Caco-2 (cell line): ENCODE measurements at places on chromosomes 3 and 15.
A peak's percentile ranks its signal among the peaks of the same experiment; 100 is the strongest.

- DNase-seq = no peak
These were observed 441 bp upstream of the UCN2 start for GRCh38 chr3:48564022-48564421.

- no peak for DNase-seq
These were observed 921 bp downstream of the LMLN start for GRCh38 chr3:197960694-197961581.

DNA sequence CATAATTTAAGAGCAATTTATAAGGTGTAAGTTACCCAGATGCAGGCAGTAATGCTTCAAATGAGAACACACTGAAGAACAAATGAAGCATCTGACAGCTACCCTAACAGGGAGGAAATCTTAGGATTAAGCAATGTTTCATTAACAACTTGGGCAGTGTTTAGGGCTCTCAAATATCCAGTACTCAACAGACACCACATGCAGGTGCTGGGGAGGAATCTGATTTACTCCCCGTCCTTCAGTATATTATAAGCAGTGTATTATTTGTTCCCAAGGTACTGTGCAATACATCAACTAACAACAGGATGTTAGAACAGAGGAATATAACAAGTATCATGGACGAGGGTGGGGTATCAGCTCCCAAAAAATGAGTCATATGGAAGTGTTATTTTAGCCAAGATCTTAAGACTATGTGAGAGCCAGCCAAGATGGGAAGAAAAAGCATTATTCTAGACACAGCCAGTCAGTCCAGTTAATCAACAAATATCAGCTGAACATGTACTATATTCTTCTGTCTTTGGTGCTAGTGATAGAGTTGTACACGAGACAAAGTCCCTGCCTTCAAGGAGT, 20.4 kb downstream of the BTBD1 start:
- DNase-seq = no peak

DNA sequence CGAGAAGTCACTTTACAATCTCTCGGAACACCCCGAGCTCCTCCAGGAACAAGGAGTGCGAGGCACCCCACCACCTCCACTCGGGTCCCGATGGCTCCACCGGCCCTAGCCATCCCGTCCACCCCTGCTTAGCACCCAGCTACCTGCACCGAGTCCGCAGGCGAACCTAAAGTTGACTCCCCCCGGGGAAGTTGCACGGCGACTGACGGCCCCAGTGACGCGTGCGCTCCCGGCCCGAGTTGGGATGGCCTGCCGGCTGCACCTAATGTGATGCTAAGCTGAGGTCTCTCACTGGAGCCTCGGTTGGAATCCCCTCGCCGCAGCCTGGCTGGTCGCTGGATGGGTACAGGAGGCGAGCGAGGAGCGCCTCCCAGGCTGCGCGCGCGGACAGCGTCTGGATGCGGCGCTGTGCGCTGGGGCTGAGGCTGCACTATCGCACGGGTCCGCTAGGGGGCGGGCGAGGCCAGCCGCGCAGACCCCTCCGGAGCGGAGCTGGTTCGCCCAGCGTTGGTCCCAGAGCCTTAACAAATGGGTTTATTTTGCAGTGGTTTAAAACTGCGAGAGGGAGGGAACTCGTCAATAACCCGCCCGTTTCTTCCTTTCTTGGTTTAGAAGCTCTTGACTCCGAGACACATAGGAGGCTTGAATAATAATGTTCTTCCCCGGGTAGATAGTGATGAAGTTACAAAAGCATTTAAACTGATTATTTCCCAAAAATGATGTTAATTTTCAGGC, at the start of gene OXTR:
TSS of gene OXTR (minus strand) at position 526 of the 735 bp plus-strand sequence. CDS start 1,426 bp downstream, outside the sequence.
- DNase-seq = peak; percentile 87

DNA sequence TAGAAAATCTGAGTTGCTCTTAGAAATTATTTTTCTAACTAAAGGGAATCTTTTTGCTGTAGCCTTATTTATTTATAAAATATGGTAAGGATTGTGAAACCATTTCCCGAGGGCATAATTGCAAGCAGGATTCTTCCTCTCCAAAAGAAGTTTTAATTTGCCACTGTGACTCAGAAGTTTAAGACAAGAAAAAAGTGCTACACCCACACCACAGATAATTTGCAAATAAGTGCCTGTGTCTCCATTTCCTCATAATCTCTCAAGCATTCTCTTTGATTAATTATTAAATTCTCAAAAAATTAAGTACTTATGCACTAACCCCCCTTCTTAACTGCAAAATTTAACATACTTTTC, 43.6 kb downstream of the RASA2 start:
- no peak for DNase-seq

GRCh38 chr15:48798319-48798718, 12.6 kb downstream of the CEP152 start:
- DNase-seq = no peak

DNA sequence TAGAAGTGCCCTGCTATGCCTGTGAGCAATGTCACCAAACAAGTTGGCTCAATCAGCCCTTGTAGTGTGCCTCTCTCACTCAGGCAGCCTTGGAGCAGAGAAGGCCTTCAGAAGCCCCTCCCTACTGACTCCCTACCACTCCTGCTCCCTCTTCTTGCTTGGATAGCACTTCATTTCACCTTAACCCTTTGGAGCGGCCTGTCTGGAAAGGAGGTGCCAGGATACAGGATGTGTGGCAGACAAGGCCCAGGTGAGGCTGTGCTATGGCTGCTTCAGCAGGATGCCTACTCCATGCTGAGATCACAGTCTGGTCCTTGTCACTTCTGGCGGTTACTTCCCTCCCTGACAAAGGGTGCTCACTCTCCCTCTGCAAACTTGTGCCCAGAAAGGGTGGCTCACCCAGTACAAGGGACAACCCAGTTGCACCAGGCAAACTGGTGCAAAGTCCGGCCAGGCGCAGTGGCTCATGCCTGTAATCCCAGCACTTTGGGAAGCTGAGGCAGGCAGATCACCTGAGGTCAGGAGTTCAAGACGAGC, 1.1 kb downstream of the MON1A start:
- DNase-seq = no peak

DNA sequence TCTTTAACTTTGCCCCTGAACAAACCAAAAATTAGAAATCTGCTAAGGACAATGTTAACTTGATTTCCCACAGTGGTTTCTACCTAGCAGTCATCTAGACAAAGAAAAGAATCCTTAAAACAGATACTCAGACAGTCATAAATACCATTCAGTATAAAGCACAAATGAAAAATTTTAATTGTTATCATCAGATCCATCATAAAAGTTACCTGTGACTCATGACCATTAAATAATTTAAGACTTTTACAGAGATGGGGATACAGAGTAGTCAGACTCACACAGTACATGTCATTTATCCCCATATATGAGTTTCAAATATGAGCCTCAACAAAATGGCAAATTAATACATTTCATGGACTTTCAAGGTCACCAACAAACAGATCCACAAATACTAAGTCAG, 116.8 kb downstream of the HERC1 start:
- DNase-seq = no peak

DNA sequence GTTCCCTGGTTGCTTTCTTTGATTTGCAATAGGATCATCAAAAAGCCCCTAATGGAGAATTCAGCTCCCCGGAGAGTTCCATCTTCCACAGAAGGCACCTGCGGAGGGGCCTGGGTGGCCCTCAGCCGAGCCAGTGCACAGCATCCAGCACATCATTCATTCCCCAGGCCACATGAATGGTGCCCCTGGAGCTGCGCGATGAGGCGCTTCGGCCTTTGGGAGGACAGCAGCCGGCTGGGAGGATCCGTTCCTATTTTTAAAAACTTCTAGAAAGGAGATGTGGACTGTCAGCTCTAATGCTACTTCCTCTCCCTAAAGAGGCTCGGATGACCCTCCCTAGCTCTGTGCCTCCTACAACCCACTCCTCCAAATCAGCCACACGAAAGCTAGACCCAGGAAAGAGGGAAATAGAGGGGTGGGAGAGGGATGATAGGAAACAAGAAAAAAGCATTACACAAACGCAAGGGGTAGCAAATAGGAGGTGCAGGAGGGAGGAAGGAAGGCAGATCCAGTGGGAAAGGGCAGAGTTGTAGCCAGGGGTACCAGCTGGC, 20.3 kb downstream of the EHD4 start:
- DNase-seq = no peak

GRCh38 chr3:49533786-49534519, 20.3 kb upstream of the BSN start:
- DNase-seq = no peak

DNA sequence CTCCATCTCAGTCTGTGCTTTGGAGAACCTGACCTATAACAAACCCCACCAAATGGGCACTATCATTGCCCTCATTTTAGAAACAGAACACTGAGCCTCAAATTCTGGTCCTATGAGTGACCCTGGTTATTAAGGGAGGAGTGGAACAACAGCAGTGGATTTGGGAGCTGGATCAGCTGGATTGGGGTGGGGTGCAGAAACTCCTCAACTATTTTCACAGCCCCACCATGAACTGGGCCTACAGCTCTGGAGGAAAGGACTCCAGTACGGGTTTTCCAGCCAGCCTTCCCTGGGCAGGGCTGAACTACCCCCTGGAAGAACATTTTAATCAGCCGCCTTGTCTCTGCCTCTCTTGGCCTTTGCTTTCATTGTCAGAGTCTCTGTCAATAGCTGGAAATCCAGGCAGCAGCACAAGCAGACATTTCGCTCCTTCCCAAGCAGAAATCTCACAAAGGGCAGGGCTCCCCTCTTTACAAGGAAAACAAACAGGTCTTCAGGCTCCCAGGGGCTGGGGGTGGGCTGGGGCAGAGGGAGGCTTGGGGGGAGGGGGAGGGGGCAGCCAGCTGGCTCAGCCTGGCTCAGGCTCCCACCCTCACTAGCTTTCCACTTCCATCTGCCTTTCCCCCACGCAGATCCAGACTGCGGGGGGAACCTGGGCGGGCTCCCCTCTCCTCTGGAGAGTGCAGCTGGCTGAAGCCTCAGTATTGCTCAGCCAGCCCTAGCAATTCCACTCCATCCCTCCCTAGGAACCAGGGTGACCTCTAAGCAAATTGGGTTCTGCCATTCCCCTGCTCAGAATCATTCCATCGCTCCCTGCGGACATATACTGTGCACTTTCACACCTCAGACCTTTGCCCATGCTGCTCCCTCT, 13.7 kb upstream of the TLE3 start:
- DNase-seq = peak; percentile 87

- no peak for DNase-seq
These were observed 275.8 kb upstream of the KCNH8 start for GRCh38 chr3:18872466-18872865.

- DNase-seq = no peak
These were observed 34.9 kb downstream of the LRRC3B start for GRCh38 chr3:26657348-26657976.

DNA sequence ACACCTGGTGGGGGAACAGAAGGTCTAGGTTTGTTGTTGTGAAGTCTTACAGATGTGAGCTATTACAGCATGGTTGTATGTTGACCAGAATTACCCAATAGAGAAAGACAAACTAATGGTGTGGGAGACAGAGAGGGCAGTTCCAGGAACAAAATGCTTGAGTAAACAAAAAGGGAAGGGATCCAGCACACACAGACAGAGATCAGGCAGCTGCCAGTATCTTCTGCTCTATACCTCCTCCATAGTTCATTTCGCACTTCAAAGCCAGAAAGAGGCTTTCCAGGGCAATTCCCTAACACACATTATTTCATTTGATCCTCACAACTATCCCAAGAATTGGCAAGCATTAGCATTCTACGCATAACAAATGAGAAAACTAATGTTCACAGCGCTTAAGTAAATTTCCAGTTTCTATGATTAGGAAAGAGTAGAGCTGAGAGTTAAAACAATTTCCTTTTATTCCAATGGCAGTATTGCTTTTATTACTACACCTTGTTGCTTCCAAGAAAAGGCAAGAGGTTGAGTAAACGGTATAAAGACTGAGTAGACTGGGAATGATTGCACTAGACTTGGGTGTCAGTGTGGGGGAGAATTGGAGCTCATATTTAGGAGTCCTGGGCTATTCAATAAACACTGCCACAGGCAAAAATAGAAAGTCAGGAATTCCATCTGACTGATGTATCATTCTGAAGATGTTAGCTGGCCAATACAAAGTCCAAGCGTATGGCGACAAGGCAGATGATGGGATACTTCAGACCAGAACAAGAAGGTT, 39.7 kb upstream of the ZNF280D start:
- peak; percentile 23 for DNase-seq

GRCh38 chr3:39506863-39507262, 39.4 kb downstream of the MOBP start:
- DNase-seq = no peak

GRCh38 chr3:83514130-83514914, 1444.5 kb upstream of the CADM2 start:
- DNase-seq = no peak

GRCh38 chr3:127803619-127804018, 18.7 kb downstream of the MGLL start:
- DNase-seq = no peak

- DNase-seq = no peak
These were observed 805.5 kb downstream of the IGSF11 start for GRCh38 chr3:118229196-118229595.

DNA sequence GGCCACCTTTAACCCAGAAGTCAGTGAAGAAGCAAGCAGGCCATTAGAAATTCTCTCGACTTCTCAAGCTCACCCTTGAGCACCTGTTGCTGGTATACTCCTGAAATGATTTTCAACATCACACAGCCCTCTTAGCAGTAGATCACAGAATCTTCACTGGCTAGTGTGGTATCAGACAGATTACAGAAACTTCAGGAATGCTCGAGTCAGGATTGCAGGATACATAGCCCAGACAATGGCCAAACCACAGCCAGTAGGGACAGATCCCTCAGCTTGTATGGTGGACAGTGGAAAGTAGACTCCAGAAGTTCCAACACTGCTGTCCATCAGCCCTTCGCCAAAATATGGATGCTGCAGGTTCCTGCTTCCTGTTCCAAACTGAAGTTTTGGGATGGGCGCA, 4.5 kb upstream of the KLHL40 start:
- peak; percentile 11 for DNase-seq

DNA sequence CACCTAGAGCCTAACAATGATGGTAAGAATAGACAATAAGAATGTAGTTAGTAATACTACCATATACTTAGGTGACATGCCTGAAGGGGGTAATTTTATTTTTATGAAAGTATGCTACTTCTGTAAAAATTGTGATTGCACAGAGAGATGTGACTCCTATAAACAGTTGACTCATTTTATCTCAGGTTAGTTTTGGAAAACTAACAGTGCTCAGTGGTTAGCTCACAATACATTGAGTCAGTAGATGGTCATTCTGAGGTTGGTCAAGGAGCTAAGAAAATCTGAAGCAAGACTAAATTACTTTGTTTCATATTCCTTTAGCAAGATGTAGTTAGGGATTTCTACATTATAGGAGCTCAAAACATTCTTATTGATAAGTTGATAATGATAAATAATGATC, 271.0 kb downstream of the EDEM1 start:
- DNase-seq = no peak

GRCh38 chr15:43550527-43551363, 33.3 kb downstream of the MAP1A start:
- no peak for DNase-seq

- DNase-seq = no peak
These were observed 427.5 kb downstream of the VGLL3 start for GRCh38 chr3:86563400-86563970.
